ENCODE measurements at places on chromosomes 7 and 10.

GRCh38 chr7:156680281-156680680, 39.7 kb downstream of the RNF32 start:
- DNase-seq: no peak

- no peak for DNase-seq
These were observed 106.3 kb downstream of the NT5C2 start for GRCh38 chr10:103086799-103087198.

- DNase-seq: no peak
These were observed 33.8 kb downstream of the SPAG6 start for GRCh38 chr10:22379059-22379458.

- no peak for DNase-seq
These were observed 545.5 kb downstream of the TCERG1L start for GRCh38 chr10:130766071-130766470.

GRCh38 chr7:26397796-26398426, 106.2 kb downstream of the SNX10 start:
- peak; percentile 95 for DNase-seq

- DNase-seq: no peak
These were observed 64.4 kb downstream of the NPTX2 start for GRCh38 chr7:98681511-98681910.

DNA sequence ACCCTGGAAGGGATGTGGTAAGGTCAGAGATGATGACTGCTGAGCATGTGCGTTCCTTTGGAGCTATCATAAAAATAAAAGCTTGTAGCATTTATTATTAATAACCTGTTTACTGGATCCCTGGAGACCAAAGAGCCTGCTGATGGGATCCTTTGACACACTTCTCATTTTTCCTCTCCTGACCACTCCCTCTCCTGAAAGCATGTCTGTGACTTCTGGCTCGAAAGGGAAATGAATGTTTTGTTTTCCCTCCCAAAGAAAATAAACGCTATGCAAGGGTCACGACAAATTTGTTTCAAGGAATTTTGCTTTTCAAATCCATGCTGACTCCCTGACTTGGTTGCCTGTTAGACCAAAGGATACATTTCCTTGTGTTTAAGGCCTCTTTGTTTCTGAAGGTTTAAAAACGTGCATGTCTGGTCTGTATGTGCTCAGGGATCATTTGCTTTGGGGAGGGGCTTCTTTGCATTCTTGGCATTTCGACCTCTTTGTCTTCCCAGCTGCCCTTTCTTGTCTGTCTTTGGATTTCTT, 185.1 kb upstream of the AGK start:
- DNase-seq: peak; percentile 65

DNA sequence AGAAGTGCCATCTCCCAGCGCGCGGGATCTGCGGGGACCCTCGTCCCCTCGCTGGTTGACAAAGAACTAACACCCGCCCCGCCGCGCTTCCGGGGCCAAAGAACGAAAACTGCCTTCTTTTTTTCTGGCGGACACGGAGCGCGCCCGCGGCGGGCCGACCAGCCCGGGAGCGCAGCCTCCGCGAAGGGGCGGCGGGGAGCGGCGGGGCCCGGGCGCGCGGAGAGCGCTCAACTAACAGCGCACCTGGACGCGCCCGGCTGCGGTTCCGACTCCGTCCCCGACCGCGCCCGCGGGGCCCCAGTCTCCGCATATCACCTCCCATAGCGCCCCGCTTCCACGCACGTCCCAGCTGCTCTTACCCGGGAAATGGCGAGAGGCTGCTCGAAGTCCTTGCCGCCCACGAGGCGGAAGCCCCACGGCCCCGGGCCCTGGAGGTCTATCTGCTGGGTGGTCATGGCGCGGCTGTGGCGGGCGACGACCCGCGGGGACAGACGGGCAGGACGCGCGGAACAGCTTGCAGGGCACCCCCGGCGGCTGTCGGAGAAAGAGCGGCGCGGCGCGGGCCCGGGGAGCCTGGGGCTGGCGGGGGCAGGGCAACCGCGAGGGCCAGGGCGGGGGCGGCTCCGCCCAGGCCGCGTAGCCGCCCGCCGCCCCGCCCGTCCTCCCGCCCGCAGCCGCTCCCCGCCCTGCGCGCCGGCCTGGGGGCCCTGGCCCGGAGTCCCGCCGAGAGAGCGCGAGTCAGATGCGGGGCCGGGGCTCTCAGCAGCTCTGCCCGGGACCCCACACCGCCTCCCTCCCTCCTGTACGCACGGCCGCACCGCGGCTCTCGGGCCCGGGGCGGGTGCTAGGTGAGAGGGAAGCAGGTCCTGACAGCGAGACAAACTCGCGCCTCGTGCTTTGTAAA, at the start of gene PDLIM1:
Gene PDLIM1, minus strand, starts transcription at position 543 of the 904 bp plus-strand sequence. Its CDS starts 88 bp downstream, at position 455.
- DNase-seq: peak; percentile 78

GRCh38 chr7:11709196-11709595, 122.8 kb downstream of the THSD7A start:
- DNase-seq: no peak

DNA sequence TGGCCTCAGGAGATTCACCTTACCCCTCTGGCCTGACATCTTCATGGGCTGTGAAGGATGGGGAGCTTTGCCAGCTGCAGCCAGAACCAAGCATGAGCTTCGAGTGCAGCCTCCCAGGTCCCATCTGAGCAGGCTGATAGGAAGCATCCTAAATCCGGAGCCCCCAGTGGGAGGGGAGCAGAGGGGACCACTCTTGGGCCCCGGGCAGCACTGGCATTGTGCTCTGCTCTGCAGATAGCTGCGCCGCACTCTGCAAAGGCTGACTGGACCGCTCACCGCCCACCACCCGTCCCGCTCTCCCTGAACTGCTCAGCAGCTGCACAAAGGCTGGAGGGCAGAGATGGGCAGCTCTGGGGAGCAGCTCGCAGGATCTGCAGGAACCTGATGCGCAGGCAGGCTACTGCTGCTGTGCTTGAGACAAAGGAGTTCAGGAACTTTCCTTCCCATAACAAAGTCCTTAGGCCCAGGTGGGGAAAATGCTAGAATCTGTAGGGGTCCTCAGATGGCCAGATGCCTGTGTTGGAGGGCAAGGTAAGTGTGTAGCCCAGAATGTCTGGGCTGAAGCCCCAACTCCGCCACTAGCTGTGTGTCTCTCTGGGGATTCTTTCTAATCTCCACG, 51.8 kb downstream of the ARHGAP22 start:
- DNase-seq: no peak

DNA sequence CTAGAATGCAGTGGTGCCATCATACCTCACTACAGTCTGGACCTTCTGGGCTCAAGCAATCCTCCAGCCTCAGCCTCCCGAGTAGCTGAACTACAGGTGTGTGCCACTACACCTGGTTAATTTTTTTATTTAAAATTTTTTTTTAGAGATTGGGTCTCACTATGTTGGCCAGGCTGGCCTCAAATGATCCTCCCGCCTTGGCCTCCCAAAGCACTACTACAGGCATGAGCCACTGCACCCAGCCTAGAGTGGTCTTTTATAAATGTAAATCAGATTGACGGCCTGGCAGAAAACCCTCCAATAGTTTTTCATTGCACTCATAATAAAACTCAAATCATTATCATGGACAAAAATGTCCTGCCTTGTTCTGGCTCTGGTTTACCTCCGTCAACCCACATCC, 201.7 kb upstream of the PLXNA4 start:
- no peak for DNase-seq

Measured in retina (tissue), 1 donor.